ENCODE measurements at places on chromosomes 13 and 19.

GRCh38 chr19:39802958-39803357 lies 24.3 kb downstream of the LEUTX start:
- DNase-seq, result no peak

DNA sequence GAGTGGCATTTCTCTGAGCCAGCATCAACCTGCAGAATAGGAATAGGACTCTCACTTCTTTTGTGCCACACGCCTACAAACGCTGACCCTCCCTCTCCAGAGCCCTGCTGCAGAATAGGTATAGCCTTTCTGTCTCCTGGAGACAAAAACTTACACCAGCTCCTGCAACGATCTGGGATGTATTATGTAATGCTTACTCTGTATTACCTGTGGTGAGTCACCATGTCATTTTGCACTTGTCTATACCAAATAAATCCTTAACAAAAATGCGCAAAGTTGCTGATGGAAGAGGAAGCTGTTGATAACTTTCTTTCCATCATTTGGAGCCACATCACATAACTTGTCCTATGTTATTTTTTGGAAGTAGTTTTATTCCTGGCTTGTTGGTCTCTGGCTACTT lies 155.8 kb upstream of the FNDC3A start:
- DNase-seq, result no peak

DNA sequence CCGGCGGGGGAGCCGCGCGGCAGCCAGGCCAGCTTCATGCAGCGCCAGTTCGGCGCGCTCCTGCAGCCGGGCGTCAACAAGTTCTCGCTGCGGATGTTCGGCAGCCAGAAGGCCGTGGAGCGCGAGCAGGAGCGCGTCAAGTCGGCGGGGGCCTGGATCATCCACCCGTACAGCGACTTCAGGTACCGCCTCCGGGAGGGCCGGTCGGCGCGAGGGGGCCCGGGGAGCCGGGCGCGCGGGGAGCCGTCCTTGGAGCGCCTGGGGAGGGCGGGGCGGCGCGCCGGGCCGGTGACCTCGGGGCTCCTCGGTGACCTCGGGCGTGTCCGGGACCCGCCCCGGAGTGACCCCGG lies 690 bp downstream of the HCN2 start:
- no peak for DNase-seq

- DNase-seq, result no peak
Measured at GRCh38 chr13:27496536-27497273, 46.3 kb upstream of the MTIF3 start.

- no peak for DNase-seq
Measured at GRCh38 chr13:99985241-99985874, 3.8 kb downstream of the ZIC2 start.

DNA sequence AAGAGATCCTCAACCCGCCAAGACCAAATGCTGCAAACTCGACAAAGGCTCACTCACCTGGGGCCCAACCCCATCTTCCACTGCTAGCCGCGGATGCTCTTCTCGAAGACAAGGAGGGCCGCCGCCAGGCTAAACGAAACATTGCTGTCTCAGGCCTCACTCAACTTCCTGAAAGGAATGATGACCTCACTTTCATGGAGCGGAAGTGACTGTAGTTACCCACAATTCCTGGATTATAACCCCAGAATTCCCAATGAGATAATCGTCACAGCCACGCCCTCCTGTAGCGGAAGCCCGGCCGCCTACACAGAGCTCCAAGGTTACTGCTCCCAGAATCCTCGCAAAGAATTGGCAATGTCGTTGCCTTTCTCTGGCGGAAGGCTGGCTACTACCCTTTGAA lies 10.5 kb upstream of the ZNF112 start:
- no peak for DNase-seq

DNA sequence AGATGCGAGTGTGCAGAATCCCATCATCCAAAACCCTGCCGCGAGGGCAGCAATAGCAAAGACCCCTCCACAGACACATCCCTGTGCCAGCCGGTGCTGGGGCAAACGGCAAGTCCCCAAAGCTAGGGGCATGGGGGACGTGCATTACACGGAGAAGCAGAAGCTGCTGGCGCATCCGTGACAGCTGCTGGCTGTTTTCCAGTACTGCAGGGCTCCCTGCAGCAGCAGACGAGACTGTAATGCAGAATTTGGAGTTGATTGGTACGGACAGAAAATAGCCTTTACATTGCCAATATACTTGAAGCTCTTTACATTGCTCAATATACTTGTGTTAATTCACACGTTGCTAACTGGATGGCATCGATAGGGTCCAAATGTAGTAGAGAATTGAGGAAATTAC lies 77.2 kb upstream of the TMTC4 start:
- no peak for DNase-seq

DNA sequence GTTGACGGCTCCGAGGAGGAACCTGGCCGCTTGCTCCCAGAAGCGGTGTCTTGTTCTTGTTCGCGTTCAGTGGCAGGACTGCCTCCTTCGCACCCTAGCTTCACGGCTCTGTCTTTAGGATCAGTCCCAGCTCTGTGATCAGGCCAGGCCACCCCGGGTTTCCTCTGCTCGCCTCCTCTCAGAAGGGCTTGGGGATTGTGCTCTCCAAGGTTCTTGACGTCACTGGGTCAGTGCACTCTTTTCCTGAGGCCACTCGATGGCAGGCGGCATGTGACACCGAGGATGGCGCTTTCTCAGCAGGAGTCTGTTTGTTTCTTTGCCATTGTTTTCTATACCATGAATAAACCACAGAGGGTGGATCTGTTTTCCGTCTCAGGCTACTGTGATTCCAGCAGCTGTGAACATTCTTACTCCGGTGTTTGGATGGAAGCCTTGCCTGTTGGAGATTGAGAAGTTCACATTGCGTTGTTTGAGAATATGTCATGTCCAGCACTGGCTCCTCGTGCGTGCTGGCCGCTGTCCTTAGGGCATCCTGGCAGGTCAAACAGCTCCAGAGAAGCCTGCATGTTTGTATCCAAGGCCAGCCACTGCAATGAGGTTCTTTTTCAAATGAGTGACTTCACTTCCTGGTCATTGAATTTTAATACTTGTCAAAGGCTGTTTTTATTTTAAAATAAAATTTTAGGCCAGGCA lies 44.5 kb downstream of the SLC7A9 start:
- DNase-seq, result no peak

Measured in progenitor cell of endocrine pancreas (in vitro differentiated cells).